ENCODE measurements at places on chromosomes 7 and 10.

DNA sequence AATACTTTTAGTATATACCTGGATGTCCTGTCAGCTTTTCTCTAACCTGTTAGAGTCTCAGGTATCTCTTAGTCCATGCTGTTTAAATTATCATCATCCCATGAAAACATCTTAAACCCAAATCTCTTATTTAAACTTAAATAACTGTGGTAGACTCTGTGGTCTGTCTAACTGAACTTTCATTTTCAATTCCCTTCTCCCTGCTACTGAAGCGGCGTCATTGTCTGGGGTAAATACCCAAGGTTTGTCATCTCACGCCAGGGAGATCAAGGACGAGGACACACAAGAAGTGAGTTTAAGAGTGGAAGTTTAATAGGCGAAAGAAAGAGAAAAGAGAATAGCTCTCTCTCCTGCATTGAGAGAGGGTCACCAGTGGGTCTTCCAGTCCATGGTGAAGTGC, 804.4 kb upstream of the CELF2 start:
- no peak for DNase-seq

DNA sequence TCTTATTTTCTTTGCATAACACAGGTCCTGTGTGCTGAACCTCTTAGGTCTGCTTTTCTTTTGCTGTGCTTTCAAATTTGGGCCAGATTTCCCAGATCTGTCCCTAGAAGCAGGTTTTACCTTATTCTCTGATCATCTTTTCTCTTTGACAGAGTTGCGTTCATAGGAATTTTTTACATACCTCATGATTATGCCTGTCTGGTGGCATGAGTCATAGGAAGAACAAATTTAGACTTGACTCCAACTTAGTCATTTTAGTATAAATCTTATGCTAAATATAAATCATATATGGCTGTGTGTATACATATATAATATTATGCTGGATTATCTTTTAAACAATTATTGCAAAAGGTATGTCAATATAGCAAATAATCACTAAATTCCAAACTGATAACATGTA, 1038.9 kb downstream of the GRM8 start:
- DNase-seq: no peak

DNA sequence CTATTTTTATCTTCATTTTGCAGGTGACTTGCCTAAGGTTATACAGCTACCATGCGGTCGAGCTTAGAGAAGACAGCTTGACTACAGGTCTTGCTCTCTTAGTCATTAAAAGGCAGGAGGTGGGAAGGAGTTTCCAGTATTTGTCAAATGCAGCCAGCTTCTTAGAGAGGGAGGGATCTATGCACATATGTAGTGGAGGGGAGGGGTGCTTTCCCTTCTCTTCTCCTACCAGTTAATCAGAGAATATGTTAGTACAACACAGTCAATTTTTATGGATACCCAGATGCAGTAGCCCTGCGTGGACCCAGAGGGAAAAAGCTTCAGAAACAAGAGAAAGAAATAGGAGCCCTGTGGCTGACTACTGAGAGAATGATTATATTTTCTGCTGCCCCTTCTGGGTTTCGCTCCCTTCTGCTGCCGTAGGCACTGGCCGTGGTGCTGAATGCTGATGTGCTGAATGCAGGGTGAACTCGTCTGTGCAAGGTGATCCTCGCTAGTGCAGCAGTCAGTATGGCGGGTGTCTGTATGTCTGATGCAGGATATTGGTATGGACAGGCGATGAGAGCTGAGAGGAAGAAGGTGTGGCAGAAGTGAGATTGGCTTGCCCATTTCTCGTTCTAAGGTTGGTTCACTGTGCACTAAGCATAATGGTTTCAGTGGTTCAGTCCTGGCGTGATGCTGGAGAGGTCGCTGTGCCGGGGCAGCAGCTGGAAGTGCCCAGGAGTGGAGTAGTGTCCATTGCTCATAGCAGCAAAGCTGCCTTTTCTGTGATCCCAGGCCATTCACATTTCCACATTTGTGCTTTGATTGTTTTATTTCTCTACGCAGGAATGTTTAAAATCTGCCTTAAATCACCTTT, 189.2 kb upstream of the PODXL start:
- DNase-seq: no peak

DNA sequence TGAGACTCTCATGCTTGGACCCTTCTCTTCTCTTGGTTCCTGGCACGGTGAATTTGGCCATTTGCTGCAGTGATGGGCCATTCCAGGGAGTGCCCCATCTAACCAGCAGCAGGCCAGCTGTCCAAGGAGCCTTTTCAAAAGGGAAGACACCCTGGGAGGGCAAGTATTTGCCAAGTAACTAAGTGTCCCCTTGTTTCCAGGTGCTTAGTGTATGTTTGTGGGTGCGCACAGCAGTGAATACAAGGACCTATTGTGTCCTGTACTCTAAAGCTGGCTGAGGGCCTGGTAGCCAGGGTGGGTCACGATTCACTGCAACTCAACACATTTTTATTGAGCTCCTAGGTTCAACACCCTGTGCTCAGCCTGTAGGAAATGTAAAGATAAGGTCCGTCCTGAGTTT, 348.8 kb downstream of the RNLS start:
- no peak for DNase-seq

DNA sequence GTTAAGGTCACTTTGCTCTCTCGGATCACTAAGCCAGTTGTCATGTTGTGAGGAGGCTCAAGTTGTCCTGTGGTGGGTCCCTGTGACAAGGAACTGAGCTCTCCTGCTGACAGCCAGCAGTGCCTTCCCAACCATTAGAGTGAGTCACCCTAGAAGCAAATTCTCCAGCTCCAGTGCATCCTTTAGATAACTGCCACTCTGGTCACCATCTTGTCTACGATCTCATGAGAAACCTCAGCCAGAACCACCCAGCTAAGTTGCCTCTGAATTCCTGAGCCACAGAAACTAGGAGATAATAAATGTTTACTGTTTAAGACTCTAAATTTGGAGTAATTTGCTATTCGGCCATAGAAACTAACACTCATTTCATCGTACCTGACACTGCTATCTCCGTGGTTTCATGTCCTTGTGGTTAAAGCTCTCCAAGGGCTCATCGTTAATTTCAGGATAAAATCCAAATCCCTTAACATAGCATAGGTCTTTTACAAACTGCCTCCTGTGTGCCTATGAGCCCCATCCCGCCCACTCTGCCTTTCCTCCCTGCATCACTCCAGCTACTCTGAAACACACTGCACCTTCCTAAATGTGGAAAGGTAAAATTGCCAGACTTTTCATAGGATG, 56.5 kb upstream of the WIPF3 start:
- DNase-seq: no peak

DNA sequence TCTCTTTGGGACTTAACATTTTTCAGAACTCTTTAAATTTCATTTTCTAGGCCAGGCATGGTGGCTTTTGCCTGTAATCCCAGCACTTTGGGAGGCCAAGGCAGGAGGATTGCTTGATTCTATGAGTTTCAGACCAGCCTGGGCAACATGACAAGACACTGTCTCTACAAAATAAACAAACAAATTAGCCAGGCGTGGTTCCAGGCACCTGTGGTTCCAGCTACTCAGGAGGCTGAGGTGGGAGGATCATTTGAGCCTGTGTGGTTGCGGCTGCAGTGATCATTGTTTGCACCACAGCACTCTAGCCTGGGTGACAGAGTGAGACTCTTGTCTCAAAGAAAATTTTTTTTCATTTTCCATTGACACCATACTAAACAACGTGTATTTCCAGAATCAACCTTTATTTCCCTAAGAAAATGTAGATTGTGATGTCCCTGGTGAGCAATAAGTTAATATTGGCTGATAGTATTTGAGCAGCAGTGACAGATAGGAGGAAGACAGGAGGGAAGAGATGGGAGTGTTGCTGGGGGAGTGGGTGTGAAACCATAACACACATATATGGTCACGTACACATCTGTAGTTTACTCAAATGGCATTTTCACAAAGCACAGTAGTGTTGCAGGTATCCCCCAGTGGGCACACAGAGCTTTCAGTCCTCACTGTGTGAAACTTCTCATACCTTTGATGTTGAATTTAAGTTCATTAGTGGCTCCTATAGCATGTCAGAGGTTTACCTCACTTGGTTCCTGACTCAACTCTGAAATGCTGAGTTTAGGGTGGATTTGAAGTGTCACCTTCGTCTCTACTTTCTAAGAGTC, 205.6 kb downstream of the AUTS2 start:
- no peak for DNase-seq

- DNase-seq: no peak
Measured at GRCh38 chr7:8058852-8059251, 90.3 kb downstream of the GLCCI1 start.

DNA sequence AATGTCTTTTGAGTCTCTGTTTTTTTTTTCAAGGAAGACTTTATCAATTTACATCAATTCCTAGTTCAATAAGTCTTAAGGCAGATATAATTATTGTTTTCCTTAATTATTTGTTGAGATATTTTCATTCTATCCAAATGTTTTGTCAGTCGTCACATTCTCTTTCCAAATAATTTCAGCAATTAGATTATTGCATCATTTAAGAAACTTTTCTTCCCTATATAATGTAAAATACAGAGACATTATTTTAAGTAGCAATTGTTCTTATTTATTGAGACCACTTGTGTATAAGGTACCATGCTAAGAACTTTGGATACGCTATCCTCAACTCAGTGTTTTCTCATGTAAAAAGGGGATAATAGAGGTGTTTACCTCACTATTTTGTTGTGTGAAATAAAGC, 38.1 kb upstream of the GNAT3 start:
- DNase-seq: no peak

DNA sequence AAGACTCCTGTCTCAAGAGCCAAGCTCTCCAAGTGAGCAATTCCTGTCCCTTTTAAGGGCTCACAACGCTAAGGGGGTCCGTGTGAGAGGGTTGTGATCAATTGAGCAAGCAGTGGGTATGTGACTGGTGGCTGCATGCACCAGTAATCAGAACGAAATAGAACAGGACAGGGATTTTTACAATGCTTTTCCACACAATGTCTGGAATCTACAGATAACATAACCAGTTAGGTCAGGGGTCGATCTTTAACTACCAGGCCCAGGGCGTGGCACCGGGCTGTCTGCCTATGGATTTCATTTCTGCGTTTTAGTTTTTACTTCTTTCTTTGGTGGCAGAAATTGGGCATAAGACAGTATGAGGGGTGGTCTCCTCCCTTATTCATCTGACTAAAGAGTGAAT, 54.9 kb upstream of the SP4 start:
- no peak for DNase-seq

DNA sequence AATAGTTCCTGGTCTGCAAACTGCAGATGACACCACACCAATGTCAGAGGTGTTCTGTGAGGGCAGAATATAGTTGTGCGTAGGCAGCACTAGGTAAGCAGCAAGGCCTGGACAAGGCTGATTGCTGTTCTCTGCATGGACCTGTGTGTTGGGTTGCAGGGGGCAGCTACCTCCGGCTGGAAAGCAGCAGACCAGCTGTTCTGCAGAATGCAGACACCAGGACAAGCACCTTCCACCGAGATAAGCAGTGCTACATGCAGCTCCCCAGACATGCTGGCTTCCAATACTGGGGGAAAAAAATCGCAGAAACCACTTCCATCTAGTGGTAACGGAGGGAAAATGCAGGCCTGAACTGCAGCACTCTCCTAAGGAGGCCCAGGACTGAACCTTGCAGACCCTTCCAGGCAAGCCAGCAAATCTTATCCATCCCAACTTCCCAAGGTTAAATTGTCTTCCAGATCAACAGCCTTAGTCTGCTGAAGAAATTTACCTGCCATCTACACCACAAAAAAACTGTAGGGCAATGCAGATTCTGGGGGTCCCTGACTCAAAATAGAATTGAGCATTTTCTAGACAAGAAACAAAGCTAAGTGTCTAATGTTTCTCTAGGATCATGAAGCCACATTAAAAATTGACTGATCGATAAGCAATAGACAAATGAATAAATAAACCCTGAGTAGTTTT, 50.5 kb upstream of the COBL start:
- no peak for DNase-seq

DNA sequence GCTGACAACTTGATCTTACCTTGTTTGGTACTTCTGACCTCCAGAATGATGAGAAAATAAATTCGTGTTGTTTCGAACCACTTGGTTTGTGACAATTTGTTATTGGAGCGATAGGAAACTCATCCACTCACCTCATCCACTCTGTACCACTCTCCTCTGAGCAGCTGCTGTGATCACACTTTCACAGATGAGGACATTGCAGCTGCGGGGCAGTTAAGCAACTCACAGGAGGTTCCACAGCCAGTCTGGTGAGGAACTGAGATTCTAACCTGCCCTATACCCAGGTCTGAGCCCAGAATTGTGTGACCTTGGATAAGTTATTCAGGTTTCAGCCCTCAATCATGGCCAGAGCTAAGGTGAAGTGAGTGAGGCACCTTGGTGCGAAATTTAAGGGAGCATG, 35.2 kb downstream of the BTBD16 start:
- no peak for DNase-seq

DNA sequence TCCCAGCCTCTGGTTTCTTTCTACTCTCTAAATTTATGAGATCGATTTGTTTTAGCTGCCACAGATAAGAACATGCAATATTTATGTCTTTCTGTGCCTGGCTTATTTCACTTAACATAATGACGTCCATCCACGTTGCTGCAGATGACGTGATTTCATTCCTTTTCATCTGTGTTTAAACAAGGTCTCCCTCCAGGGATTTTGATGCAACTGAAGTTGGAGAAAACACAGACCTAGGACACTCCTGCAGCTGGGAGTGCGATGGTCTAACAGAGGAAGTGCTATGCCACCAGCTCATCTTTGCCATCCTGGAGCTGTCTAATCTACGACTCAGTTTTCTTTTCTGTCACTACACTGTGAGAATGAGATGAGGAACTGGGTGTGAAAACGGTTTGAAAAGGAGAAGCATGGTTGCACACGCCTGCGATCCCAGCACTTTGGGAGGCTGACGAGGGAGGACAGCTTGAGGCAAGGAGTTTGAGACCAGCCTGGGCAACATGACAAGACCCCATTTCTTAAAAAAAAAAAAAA, 1.5 kb upstream of the KCTD7 start:
- no peak for DNase-seq

DNA sequence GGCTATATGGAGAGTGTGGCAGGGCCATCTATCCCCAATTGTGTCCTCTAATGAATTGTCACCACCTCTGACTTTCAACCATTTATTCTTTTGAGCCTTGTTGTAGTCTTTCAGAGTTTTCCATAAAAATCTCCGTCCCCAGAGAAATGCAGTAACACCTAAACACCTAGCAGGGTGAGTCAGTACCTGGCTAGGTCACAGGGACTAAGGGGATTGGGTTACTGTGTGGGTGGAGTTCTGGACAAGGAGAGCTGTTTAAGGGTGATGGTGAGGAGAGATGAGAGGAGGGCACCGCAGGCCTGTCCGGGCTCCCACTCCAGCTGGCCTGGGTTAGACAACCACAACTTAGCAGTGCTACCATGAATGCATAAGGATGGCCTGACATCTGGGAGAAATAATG, 186.2 kb upstream of the LYZL1 start:
- no peak for DNase-seq

DNA sequence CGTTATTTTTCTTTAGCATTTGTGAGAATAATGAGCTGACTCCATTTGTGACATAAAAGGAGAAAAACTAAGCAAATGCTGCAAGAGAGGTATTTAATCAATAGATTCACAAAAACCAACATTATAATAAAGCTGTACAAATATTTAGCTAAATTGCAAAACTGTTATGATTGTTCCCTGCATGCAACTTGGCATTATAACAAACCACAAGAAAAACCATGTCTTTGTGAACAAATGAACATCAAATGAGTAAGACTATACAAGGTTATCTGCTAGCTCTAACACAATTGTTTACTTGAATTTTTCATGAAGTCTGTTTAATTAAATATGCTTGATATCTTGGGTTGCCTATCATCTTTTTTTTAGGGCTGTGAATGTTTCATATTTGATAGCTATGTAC, 50.8 kb upstream of the PPP1R9A start:
- no peak for DNase-seq
